ENCODE measurements at places on chromosomes 7 and 10. TPM values are rescaled to one million over a fixed set of nuclear protein-coding genes. Genes with fewer than 3 reads are reported as not detected.
A peak's percentile ranks its signal among the peaks of the same experiment; 100 is the strongest.

Gene SLC39A12
- not detected for total RNA-seq

Gene AQP1
- 284 TPM for total RNA-seq

Gene CDHR3
- 3.6 TPM for total RNA-seq

DNA sequence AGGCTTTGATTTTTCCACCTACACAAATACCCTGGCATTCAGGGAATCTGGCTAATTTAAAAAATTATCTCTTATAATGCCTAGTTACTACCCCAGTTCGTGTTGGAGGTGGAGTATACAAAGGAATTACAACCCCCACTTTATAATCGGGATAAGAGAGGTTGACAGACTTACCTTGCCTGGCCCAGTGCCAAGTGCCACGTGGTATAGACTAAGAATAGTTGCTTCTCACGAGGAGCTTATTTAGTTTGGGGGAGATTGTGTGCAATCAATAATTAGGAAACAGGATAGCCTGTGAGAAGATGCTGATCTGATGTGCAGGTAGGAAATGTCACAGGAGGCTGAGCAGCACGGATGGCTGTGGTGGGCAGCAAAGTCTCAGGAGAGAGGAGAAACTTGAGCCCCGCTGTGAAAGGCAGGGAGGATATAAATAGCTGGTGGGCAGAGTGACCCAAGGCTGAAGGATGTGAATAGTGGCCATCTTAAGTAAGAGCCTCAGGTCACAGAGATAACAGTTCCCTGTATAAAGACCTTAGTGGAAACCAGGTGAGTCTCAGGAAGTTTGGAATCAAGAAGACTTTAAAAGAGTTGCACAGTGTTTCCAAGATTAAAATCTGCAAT is 11.3 kb upstream of the ATXN7L1 start:
- no peak for DNase-seq

Gene INSYN2A
- total RNA-seq = not detected

GRCh38 chr10:26969145-26969926 is 108.6 kb upstream of the ABI1 start:
- DNase-seq = no peak

DNA sequence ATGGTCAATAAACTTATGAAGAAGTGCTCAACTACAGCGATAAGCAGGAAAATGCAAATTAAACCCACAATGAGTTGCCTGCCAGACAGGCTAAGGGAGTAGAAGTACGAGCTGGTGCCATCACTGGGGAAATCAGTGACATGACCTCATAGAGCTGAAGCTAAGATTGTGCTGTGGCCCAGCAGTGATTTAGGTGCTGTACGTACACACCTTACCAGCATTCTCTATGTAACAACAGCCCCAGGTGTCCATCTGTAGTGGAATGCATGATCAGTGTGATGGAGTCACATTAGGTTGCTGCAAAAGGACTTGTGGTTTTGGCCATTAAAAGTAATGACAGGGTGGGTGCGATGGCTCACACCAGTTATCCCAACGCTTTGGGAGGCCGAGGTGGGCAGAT is 5.7 kb upstream of the TECPR1 start:
- DNase-seq = no peak

DNA sequence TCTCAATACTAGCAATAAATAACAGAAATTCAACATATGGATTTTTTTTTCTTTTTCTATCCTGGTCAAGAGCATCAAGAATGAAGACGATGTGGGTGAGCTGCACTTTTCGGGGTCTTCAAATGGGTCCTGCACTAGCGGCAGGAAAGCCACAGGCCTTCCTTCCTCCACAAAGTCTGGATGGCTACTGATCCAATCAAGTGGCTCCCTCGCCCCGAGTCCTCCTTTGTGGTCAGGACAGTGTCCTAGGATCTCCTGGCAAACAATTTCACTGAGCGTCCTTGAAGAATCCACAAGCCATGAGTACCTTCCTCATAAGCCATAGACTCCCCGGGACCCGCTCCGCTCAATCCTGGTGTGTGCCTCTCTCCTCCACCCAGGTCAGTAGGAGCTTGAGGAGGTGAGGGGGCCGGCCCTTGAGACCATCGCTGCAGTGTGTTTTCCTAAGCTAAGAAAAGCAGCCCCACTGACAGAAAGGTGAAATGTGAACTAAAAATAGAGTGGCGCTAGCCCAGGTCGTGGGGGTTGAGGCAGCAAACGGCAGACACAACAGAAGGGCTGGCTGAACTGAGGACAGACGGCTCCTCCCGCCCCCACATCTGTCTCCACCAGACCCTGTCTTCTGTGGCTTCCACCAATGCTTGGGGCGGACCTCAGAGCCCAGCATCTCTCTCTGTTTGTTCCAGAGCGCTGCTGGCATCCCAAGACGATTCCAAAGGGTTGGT is 202.3 kb downstream of the HERPUD2 start:
- no peak for DNase-seq

- DNase-seq = no peak
Observed at GRCh38 chr7:7136466-7137381, 45.6 kb upstream of the C1GALT1 start.

Gene NPSR1
- total RNA-seq = not detected

DNA sequence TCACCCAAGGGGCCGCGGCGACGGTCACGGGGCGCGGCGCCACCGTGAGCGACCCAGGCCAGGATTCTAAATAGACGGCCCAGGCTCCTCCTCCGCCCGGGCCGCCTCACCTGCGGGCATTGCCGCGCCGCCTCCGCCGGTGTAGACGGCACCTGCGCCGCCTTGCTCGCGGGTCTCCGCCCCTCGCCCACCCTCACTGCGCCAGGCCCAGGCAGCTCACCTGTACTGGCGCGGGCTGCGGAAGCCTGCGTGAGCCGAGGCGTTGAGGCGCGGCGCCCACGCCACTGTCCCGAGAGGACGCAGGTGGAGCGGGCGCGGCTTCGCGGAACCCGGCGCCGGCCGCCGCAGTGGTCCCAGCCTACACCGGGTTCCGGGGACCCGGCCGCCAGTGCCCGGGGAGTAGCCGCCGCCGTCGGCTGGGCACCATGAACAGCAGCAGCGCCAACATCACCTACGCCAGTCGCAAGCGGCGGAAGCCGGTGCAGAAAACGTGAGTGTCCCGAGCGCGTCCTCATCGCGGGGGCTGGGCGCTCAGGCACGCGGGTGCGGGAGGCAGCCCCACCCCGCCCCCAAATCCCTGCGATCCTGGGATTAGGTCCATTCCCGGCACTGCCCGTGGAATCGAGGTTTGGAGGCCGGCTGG is 509 bp downstream of the AHR start:
- DNase-seq = peak; percentile 79

- DNase-seq = no peak
Observed at GRCh38 chr10:112981553-112981952, 31.5 kb downstream of the TCF7L2 start.

DNA sequence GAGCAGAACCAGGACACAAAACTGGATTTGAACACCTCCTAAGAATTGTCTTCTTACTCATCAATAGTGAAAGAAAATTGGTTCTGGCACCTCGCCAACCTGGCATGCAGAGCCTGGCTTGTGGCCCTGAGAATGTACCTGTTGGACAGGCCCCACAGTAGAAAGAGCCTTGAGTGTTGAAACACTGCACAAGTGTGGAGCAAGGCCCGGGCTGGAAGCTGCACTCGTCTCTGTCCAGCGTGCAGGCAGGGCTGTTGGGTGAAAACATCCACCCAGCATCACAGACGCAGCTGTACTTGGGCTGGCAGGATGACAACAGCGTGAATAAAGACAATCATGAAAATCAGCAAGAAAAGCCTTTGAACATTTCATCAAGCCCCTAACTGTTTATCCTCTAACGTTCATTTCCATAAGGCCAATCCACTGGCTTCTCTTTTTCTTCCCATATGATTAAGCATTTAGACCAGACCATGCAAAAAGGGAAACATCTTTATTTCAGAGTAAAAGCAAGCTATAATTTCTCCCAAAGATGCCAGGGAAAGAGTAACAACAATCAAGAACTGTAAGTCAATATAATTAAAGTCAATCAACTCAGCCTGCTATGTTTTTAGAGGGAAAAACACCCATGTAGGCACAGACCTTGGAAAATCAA is 15.6 kb downstream of the CUBN start:
- DNase-seq = no peak

Gene ENKUR
- total RNA-seq = not detected

- DNase-seq = no peak
Observed at GRCh38 chr7:80731281-80731680, 92.8 kb downstream of the CD36 start.

Data from Right ventricle myocardium inferior (tissue), 1 donor.